ENCODE measurements at places on chromosomes 3 and 15. TPM values are rescaled to one million over a fixed set of nuclear protein-coding genes. Genes with fewer than 3 reads are reported as not detected.

DNA sequence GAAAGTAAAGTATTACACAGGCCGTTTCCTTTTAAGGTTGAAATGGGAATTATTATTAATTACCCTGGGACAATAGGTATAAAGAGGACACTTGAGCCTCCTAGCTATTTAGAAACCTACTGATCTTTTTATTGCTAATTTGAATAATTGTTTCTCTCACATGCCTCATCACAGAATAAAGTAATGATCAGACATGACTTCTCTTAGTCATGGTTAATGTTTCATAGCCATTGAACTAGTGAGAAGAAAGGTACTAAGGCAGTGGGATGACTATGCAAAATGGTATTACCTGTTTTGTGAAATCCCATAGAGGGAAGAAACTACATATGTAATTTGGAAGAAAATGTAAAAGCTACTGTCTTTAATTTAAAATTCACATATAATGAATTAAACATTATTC lies 85.6 kb downstream of the EPHA6 start:
- DNase-seq, result no peak

GRCh38 chr3:136943436-136943835 lies 14.3 kb upstream of the IL20RB start:
- DNase-seq, result no peak

- DNase-seq, result no peak
Observed at GRCh38 chr15:59340325-59340724, 32.3 kb downstream of the MYO1E start.

DNA sequence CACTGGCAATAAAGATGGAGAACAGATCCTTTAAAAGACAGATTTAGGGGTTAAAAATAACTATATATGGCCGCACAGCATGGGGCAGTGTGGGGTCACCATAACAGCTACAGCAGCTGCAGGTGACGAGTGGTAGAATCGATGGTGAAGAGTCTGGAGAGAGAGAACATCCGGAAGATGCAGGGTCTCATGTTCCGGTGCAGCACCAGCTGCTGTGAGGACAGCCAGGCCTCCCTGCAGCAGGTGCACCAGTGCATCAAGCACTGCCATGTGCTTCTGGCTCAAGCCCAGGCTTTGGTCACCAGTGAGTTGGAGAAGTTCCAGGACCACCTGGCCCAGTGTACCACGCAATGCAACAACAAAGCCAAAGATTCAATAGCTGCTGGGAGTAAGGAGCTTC lies 93.7 kb upstream of the IMPG2 start:
- DNase-seq, result no peak

- DNase-seq, result no peak
Observed at GRCh38 chr3:146705225-146705624, 100.1 kb upstream of the PLSCR5 start.

GRCh38 chr15:87618203-87618725 lies 638.3 kb downstream of the NTRK3 start:
- DNase-seq, result peak; percentile 27

- peak; percentile 74 for DNase-seq
Observed at GRCh38 chr3:10198761-10199649, 34.3 kb downstream of the IRAK2 start.

DNA sequence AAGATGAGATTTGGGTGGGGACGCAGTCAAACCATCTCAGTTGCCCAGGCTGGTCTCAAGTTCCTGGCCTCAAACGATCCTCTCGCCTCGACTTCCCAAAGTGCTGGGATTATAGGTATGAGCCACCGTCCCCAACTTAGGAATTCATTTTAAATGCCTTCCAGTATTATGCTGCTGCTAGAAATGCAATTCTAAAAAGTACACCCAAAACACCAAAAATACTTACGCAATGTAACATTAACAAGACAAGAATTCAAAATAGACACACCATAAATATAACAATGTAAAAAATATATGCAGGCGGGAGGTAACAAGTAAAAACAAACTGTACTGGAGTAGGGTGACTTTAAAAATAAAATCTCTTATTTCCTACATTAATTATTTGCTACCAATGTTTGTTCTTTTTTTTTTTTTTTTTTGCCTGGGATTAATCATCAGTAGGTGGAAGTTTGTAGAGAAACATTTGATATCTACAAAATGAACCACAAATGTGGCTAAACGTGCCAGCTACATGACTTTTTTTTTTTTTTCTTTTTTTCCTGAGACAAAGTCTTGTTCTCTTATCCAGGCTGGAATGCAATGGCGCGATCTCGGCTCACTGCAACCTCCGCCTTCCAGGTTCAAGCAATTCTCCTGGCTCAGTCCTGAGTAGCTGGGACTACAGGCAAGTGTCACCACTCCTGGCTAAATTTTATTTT lies 56.8 kb downstream of the SETMAR start:
- no peak for DNase-seq

DNA sequence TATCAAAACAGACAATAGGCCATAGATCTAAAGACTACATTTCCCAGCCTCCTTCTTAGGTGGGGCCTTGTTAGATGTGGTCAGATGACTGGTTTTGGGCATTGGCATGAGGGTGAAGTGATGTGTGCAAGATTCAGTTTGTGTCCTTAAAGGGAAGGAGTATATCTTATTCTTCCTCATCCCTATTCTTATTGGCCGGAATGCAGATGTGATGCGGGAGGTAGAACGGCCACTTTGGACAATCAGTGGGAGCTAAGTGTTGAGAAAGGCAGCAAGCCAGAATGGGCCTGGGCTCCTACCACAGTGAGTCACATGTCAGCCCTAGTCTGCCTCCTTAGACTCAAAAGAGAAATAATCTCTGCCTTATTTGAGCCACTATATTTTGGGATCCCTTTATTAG lies 89.8 kb upstream of the MEX3B start:
- peak; percentile 80 for DNase-seq

DNA sequence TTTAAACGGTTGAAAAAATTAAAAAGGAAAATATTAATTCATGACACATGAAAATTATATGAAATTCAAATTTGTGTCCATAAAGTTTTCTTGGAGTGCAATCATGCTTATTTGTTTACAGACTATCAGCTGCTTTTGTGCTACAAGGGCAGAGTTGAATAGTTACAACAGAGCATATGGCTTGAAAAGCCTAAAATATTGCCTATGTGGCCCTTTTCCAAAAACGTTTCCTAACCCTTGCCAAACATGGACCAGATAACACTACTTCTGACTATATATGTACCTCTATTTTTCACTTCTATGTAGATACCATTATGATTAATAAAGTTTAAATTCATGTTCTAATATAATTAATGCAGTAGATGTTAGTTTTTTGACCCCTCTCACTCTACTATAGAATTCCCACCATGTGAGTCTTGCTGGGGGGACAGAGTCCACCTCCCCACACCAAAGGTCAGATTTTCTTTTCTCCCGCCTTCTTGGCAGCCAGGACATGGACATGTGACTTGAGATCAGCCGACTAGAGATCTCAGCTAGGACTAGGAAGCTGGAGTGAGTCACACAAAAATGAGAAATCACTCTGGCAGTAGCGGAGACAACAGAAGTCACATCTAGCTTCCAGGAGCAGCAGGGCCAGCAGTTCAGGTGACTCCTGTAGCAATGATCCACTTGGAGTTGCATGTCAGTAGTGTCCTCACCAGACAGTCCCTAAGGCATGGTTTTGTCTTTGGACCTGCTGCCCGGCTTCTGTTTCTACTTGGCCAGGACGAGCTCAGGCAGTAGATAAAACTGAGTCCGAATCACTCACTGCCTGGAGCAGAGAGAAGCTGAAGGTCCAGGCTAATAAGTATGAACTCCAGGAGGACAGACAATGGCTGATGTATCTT lies 22.4 kb downstream of the CIAO2A start:
- DNase-seq, result peak; percentile 92

DNA sequence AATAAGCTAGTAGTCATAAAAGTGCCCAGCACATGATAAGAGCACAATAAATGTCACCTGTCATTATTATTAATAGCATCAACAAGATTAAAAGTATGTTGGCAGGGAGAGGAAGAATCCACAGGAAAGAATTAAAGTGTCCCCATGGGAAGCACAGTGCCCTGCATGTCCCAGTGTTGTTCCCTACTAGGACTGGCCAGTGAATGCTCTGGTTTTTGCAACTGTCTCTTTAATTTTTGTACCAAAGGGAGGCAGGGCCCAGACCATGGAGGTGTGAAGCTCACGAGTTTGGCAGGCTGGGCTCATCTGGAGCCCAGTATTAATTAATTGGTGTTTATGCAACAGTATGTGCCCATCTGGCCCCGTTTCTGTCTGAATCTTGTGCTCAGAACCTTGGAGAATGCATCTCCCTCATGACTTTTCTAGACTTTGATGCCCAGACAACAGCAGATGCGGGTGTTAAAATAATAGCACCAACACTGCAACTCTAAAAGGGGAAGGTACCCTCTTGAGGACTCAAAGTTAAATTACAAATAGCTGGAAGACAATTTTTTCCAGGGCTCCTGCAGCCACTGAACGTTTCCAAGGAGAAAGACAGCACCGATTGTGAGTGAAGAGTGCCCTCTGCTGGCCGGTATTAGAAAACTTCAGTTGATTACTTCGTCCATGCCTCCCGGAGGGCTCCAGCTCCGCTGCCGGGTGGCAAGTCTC lies 71.9 kb upstream of the SPATA12 start:
- DNase-seq, result peak; percentile 59

- no peak for DNase-seq
Observed at GRCh38 chr3:5344707-5345106, 157.2 kb downstream of the EDEM1 start.

- no peak for DNase-seq
Observed at GRCh38 chr3:33699275-33699674, 18.8 kb downstream of the CLASP2 start.

GRCh38 chr3:126873416-126873815 lies 109.5 kb upstream of the PLXNA1 start:
- DNase-seq, result no peak

DNA sequence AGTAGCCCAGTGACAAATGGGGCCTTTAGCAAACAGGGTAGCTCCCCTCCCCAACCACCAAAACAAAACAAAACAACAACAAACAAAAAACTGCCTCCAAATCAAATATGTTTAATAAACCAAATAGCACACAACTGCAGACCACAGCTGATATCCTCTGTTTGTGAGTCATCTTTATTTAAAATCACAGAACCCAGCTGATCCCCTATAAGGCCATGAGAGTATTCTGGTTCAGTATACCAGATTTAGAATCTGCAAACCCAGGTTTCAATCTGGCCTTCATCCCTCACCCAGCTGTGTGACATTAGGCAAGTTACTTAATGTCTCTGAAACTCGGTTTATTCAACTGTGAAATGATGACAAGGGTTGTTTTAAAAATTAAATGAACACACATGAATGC lies 124.5 kb downstream of the SUCLG2 start:
- peak; percentile 10 for DNase-seq

DNA sequence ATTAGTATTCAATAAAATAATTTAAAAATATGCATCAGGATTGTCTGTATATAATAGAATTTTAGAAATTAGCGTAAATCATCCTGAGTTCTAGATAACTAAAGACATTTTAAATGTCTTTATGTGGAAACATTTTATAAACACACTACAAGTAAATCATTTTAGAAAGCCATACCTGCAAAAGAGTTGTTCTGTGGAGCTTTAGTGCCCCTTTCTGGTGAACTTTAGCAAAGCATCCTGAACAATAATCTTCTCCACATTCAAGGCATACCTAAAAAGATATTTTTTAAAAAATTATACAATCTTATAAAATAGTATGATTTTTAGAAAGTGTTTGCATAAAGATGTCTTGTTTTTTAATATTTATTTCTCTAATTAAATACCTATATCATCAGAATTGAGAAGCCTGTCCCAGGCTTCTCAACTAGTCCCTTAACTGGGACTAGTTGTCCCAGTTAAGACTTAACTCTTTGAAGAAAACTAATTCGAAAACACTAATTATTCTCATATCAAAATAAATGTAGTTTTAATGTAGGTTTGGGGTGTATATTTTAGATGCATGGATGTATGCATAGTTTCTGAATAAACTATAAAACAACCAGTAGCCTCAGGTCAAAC lies 29.7 kb downstream of the ZBBX start:
- DNase-seq, result peak; percentile 27

GRCh38 chr3:69770976-69771634 lies 31.8 kb downstream of the MITF start:
- DNase-seq, result peak; percentile 87

DNA sequence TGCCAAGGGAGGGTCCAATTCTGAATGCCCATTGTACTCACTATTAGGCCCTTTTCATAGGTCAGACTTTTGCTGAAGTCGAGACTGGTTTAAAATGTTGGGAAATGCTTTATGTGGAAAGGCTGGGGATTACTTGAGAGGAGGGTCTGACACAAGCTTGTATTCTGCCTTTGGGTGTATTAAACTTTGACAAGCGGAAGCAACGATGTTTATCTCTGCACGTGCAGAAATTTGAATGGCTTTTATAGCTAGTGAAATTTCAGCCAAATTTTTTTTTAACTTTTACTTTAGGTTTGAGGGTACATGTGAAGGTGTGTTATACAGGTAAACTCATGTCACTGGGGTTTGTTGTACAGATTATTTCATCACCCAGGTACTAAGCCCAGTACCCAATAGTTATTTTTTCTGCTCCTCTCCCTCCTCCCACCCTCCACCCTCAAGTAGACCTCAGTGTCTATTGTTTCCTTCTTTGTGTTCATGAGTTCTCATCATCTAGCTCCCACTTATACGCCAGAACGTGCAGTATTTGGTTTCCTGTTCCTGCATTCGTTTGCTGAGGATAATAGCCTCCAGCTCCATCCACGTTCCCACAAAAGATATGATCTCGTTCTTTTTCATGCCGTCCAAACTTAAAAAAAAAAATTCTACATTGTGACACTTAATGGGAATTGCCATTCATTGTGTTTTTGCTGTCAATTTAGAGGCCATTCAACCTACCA lies 223.0 kb upstream of the BHLHE40 start:
- no peak for DNase-seq

DNA sequence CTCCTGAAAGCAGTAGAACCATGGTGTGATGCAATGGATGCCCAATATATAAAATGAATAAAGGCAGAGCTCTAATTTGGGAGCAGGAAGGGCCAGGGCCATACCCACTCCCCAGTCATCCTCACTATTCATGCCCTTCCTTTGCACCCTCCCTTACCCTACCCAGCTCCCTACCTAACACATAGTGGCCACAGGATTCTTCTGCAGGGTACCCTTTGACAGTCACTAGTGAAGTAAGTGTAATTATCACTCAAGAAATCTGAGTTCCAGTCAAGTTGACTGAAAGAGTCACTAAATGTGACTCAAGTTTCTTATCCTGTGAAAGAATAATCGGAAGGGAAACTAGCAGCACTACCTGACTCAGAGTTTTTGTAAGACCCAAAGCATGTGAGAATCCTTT lies 69.2 kb downstream of the RASA2 start:
- peak; percentile 32 for DNase-seq

- no peak for DNase-seq
Observed at GRCh38 chr15:74762791-74763150, 14.1 kb downstream of the CYP1A2 start.

CACNA2D2 gene
- total RNA-seq, result not detected

ERC2 gene
- 1.2 TPM for total RNA-seq

CLDN16 gene
- total RNA-seq, result not detected

ABI3BP gene
- total RNA-seq, result 21.9 TPM

TTLL13 gene
- total RNA-seq, result not detected

GOLGA6L10 gene
- total RNA-seq, result 0.25 TPM

CSPG4 gene
- total RNA-seq, result 3.4 TPM

LRRC31 gene
- total RNA-seq, result not detected

C3orf49 gene
- total RNA-seq, result not detected

Data from M059J (cell line).